Naive thymus-derived CD8-positive, alpha-beta T cell (primary cell): ENCODE measurements at places on chromosomes 13 and 19.

GRCh38 chr19:35902870-35903475 is 644 bp downstream of the HCST start:
- no peak for DNase-seq

DNA sequence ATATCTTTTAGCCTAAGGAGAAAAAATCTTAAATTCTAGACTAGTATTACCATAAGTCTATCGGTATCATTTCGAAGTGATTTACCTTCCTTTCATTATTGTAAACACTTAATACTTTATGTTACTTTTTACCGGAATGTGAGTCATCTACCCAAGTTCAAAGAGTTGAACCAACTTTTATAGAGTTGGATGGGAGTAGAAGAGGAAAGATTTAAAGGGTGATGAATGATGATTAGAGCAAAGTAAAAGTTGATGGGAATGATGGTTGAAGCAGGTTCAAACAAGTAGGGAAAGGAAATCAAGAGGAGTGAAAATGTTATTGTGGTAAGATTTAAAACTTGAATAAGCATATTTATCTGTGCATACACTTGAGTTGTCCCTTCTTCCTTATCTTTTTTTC is 11.3 kb upstream of the LPAR6 start:
- no peak for DNase-seq

GRCh38 chr19:38370299-38370698 is 4.1 kb upstream of the PSMD8 start:
- no peak for DNase-seq

- DNase-seq = no peak
Observed at GRCh38 chr13:33752094-33752493, 65.9 kb upstream of the RFC3 start.

GRCh38 chr19:39502640-39503417 is 4.1 kb downstream of the DLL3 start:
- peak; percentile 77 for DNase-seq

DNA sequence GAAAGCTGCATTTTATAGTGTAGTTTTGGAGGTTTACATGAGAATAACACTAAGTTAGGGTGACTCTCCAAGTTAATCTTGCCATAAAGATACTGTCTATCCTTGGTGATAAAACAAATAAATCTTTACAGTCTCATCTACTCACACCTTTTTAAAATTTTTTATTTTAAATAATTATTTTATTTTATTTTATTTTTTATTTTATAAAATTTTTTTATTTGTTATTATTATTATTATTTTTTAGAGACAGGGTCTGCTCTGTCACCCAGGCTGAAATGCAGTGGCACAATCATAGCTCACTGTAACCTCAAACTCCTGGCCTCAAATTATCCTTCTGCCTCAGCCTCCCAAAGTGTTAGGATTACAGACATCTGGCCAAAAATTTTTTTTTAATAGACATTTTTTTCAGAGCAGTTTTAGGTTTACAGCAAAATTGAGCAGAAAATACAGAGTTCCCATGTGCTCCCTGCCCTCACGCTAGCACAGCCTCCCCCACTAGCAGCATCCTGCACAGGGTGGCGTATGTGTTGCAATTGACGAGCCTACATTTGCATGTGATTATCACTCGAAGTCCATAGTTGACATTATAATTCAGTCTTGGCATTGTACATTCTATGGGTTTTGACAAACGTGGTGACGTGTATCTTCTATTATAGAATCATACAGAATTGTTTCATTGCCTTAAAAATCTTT is 41.0 kb downstream of the RASL11A start:
- DNase-seq = no peak

DNA sequence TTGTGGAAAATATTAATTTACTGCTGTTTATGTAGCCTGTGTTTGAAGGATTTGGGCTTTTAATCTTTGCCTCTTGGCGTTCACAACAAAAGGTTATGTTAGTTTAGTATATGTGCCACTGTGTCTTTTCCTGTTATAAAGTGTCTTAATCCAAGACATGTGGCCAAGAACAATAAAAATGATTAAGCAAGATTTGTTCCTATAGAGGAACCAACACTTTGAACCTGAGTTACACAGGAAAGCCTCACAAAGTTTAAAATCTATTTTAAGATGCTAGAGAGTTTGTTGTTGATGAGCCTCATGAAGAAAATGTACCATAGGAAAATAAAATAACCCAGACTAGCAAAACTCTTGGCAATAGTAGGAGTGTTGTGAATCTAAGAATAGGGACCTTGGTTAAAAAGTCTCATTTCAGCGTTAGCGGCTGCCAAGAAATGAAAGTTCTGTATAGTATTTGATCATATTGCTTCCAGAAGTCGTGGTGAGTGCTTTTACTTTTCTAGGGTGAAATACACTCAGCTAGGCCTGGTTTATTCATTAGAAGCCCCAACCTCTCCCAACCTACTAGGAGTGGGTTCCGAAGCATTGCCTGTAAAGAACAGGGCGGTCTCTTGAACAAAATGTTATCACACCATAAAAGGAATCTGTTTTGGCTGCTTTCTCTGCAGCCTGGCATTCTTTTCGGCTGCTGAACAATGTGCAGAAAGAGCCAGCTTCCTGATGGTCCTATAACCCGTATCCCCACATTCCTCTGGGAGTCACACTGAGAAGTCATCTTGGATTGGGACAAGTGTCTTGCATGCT is 102.6 kb downstream of the LRCH1 start:
- DNase-seq = no peak
